ENCODE measurements at places on chromosomes 7 and 10.

GRCh38 chr10:49739426-49739825 is 22.7 kb downstream of the OGDHL start:
- no peak for DNase-seq

DNA sequence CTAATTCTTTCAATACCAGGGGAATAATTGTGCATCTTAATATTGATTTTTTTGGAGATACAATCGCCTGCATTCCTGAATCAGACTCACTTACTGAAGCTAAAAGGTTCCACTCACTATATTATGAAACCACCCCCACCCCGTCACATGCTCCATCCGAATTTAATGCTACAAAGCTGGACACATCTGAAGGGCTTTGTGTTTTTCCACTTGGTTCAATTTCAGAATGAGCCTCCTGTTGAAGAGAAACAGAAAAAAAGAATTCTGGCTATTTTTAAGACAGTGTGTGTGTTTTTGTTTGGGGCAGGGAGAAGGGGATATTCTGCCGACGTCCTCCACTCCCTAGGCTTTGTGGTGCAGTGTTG is 165.5 kb upstream of the TBX20 start:
- DNase-seq = no peak

DNA sequence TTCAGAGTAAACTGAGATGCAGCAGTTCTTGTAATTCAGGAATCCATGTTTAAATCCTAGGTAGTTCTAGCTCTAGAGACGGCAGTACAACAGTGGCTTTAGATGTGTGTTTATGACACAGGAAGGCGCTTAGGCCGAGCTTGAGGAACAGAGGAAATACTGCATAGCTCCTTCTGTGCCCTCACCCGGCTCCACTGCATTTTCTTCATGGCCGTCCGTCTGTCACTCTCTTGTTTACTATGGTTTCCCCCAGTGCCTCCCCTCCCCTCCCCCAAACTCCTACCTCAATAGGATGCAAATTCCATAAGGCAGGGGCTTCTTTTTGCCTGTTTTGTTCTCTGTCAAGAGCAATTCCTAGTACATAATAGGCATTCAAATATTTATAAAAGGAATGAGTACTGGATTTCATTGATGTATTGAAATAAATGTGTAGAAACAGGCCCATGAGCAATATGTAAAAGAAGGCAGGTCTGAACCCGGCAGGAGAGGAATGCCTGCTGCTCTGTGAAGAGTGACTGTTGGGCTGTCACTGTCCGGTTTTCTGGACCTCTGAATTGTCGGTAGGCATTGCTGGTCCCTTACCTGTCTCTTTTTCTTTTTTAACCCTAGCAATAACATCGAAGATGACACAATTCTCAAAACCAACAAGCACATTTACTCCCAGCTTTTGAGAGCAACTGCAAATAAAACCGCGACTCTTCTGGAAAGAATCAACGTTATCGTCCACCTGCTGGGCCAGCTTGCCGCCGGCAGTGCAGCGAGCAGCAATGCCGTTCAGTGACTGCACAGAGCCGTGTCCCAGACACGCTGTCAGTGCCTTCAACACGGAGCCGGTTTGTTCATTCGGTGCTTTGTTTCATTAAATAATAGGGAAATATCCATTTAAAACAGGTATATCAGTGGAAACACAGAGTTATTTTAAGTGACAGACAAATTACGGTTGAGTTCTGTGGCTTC is 12.7 kb downstream of the MMP21 start:
- no peak for DNase-seq

DNA sequence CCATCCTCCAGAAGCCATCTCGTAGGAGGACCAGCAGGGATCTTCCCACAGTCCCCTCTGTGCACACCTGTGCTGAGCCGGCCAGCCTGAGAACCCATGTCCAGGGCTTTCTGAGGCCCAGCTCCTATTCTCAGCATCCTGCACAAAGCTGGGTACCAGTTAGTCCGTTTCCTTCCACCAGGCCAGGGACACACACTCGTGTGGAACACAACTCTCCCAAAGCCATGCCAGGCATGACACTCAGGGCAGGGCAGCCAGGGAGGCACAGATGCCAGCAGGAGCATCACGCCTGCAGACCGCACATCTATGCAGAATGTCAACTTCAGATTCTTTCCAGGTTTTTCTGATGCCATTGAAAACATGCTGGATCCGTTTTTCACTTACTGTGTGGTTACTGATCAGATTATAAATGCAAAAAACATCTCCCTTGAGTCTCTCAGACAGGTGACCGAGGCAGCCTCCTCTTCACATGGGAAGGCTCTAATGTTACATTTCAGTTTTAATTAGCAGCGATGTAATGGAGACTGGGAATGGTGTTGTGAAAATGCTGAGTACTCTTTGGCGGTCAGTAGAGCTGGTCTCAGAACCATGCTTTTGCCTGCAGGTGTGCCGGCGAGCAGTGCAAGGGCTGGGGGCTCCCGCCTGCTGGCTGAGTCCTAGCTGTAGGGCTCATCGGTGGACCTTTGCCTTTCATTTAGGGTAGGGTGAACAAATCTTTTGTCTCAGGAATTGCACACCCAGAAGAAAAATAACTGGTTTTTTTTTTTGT is 3.3 kb upstream of the SUN1 start:
- no peak for DNase-seq

DNA sequence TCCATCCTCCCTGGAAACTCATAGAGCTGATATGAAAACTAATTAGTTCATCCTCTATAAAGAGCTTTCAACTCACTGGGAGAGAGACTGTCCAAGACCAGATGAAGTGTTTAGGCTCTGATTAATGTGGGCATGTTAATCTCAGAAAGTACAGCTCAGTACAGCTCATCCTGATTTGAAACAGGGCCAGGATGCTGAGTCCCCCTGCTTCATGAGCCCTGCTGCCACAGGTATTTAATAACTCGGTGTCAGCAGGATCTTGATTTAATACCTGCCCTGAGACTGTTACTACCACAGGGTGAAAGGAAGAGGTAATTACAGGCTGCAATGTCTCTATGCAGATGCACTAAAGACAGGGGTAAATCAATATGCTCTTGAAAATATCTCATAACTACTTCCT is 10.8 kb downstream of the LMOD2 start:
- no peak for DNase-seq

DNA sequence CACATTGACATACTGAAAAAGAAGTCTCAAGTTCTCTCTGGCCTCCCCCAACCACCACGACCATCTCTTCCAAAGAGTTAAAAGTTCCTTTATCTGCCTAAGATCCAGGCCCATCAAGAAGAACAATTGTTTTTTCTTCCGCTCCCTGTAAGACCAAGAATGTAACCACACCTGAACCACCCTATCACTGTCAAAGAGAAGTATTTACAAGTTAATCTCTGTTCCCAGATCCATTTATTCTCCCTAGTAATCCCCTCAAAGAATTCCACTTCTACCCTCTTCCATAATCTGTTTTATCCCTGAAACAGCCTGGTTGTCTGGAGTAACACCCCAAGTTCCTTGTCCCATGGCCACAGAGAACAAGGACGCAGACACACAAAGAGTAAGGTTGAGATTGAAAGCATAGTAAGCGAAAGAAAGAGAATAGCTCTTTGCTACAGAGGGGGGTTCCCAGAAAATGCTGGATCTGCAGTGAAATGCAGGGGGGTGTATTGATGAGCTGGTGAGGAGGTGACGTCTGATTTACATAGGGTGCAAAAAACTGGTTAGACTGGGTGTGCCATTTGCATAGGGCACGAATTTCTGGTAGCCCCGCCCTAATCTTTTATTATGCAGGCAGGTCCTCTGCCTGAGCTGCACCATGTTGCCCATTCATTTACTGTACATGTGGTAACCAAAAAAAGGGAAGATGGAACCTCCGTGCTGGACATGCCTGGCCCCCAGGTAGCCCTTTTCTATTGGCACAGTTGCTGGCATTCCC is 122.0 kb downstream of the SKIDA1 start:
- DNase-seq = no peak

GRCh38 chr10:3737864-3738263 is 47.1 kb downstream of the KLF6 start:
- DNase-seq = no peak

GRCh38 chr7:18287482-18287881 is 208.1 kb upstream of the HDAC9 start:
- no peak for DNase-seq
